Activated CD8-positive, alpha-beta memory T cell treated with anti-CD3 and anti-CD28 coated beads for 1 hour (primary cell): ENCODE measurements at places on chromosomes 4 and X.

GRCh38 chrX:110965409-110966090, 130.4 kb upstream of the PAK3 start:
- DNase-seq = no peak

DNA sequence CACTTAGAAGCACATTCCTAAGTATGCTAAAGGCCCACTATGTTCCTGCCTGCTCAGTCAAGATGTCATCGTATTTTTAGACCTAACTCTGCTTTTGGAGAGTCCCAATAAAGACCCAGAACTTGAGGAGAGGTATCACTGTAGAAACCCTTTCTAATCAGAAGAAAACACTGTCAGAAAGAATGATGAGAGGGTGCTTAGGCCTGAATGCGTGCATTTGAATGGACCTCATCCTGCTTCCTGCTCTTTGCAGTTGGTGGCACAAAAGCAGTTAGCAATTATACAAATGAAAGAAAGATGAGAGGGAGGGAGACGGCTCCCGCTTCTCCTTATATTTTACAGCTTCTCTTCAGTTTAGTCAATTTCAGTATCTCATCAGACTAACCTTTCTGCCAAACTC, 987.2 kb downstream of the CCSER1 start:
- no peak for DNase-seq

DNA sequence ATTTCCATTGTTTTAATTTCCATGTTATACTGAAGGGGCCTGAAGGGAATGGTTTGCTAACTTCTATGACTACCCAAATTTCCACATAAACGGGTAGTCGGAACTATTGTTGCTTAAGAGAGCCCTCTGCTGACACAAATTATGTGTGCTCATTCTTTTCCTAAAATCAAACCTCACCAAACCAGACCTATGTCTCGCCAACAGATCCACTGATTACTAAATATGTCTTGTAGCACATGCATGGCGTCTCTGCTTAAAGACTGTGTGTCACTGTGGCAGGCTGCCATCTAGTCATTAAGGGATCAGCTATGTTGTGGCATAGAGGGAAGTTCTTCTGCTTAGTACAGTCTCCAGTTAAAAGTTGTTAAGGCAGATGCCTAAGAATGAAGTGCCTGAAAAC, 25.1 kb downstream of the PIR start:
- DNase-seq = no peak

DNA sequence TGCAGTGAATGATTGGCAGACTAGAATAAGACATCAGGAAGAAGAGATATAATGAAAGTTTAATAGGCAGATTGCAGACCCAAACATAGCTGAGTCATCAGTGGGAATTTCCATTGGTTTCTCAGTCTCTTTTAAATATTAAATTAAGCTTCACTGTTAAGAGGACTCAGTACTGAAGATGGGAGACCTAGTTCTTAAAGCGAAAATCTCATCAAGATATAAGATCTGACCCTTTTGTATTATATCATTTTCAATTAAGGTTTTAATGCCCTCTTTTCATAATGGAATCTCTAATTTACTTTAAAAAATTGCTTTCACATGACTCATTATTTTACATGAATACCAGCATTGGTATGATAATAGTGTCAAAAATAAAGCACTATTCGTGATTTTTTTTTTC, 168.9 kb upstream of the ATOH1 start:
- DNase-seq = no peak

DNA sequence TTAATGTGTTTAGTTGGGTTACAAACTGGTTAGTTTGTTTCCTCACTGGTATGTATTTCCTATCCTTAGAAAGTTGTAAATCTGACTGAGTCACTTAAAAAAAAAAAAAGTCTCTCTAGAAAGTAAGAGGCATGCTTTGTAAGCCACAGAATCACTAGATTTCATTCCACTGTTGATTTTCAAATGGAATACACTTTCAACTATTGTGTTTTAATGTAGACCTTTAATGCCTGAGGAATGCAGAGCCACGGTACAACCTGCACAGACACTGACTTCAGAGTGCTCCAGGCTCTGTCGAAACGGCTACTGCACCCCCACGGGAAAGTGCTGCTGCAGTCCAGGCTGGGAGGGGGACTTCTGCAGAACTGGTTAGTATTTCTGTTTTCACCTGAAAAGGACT, 88.6 kb downstream of the HHIP start:
- no peak for DNase-seq

DNA sequence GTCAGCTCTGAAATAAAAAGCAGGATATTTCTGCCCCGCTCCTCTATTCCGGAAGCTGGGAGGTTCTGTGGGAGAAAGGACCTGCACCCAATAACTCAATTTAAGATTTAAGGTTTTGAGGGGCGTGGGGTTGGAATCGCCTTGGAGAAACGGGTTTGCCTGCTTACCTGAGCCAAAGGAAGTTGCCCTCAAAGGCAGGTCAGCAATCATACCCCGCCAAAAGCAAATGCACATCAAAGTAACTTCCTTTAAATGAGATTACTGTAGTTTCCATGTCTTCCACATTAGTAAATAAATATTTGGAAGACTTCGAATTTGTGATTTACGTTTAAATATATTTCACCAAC, 978 bp upstream of the HS3ST1 start:
- DNase-seq = no peak

DNA sequence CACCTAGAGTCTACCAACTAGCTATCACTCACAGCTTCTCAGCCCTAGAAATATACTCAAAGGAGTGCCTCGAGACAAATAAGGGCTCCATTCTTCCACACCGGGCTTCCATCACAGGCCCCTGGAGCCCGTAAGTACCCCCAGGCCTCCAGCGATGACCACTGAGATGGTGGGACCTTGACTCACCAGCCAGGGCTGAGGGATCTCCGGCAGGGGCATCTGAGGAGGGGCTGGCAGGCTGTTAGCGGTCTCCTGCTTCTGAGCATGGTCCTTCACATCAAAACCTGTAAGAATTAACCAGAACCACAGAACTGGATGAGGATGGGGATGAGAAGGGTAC, 71.3 kb downstream of the AFAP1 start:
- no peak for DNase-seq

- no peak for DNase-seq
These were observed 831.5 kb downstream of the STIM2 start for GRCh38 chr4:27692158-27692557.

DNA sequence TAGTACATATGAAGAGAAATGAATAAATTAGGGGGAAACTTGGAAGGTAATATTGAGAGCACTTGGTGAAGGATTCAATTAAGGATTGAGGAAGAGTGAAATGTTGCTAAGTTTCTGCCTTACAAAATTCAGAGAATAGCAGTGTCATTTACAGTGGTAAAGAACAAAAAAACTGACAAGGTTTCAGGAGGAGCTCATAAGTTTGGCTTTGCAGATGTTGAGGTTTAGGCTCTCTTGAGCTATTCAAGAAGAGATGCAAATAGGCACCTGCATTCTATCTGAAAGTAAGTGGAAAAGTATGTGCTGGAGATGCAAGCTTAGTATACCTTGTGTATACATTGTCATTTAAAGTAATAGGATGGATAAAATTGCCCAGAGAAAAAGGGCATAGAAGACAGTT, 22.3 kb upstream of the EMCN start:
- no peak for DNase-seq

DNA sequence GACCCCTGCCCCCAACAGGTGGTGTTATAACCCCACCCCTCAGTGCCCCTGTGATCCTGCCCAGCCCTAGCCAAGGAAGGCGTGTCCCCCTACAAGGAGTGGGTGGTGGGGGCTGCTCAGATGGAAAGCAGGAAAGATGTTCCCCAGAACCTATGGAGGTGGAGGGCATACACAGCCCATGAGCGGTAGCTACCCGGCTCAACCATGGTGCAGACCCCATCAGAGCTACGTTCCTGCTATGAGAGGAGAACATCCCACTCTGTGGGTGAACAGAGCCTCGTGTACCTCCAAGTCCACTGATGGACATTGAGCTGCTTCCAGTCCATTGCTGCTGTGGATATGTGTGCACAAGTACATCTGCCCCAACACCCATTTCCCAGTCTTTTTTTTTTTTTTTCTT, 71.1 kb downstream of the SHOX start:
- DNase-seq = no peak

DNA sequence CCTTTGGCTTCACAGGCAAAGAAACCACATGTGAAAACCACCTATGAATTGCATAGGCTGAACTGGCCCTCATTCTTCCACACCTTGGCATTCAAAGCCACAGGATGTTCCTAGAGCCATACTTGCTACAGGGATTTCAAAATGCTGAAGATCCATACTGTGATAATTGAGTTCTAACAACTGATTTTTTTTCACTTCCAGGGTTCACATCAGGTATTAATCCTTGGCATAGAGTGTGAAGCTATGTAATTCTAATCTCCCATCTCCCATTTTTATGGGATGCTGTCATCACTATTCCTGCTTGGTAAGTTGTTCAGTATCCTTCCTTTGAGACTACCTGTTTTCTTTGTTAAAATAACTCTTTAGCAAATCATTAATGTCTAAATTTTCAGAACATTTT, 1569.2 kb upstream of the ADGRL3 start:
- no peak for DNase-seq

GRCh38 chrX:70042399-70043371, 7.1 kb downstream of the AWAT2 start:
- DNase-seq = no peak

- DNase-seq = no peak
These were observed 62.4 kb downstream of the TMEM165 start for GRCh38 chr4:55458164-55458563.

- no peak for DNase-seq
These were observed 65.7 kb upstream of the CAMK2D start for GRCh38 chr4:113827285-113827684.

GRCh38 chrX:122187069-122187713, 996.9 kb upstream of the GRIA3 start:
- DNase-seq = no peak

DNA sequence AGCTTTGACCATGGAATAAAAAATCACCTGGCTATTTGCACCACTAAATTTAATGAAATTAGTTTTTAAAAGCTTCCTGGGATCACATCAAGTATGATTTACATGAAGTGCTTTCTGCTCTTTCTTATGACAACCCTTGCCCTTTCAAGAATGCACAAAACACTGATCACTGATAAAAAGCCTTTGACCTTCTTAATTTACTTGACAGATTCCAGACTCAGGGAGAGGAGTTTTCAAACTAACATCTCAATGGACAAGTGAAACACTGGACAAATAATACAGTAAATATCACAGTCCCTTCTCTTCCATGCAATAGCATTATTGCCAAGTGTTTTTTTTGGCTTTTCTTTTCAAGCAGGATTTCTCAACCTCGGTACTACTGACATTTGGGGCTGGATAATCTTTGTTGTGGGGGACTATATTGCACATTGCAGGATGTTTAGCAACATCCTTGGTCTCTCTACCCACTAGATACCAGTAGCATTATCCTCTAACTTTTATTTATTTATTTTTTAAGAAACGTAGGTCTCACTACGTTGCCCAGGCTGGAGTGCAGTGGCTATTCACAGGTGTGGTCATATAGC, 86.3 kb downstream of the ZNF827 start:
- DNase-seq = no peak

- DNase-seq = no peak
These were observed 13.8 kb downstream of the GALNT7 start for GRCh38 chr4:173182403-173182802.

GRCh38 chrX:37834937-37835336, 12.4 kb downstream of the DYNLT3 start:
- DNase-seq = no peak

- DNase-seq = no peak
These were observed 131.8 kb upstream of the NKX1-1 start for GRCh38 chr4:1538096-1538410.

DNA sequence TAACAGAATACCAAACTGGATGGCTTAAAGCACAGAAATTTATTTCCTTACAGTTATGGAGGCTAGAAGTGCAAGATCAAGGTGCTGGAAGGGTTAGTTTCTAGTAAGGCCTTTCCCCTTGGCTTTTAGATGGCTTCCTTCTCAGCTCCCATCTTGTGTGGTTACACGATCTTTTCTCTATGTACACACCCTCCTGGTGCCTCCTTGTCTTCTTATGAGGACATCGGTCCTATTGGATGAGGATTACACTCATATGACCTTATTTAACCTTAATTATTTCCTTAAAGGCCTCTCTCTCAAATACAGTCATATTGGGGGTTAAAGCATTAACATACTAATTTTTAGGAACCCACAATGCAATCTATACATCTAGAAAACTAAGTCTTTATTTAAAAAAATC, 787.9 kb upstream of the GALNTL6 start:
- no peak for DNase-seq

DNA sequence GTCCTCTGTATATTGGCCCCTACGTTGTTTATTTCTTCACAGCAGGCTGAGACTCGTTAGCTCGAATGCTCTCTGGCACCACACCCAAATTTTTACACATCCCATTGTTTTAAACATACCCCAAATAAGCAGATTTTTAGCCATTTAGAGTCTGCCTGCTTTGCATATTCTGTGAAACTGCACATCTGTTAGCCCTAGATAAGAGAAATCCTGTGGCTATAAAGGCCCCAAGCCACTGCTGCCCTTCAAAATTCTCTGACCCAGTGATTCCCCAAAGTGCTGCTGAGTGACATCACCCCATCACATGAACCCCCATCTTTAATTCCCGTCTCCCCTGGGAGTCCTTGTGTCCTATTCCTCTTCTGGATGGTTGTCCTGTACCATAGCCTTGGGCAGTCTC, 20.8 kb downstream of the TEX13C start:
- no peak for DNase-seq

DNA sequence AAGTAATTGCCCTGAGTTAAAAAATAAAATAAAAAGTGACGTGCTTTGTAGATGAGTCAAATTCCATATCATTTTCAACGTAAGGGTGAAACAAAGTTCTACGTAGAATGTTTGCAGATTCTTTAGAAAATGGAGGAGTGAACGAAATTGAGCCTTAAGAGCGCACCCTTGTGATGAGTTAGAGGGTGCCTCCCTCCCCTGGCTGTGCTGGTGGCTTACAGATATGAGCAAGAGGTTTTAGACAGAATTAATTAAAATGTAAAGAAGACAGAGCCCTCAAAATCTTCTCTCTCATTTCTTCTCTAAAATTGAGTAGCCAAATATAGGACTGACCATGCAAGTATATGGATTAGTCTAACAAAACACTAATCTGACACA, 30.2 kb upstream of the LGI2 start:
- DNase-seq = no peak

DNA sequence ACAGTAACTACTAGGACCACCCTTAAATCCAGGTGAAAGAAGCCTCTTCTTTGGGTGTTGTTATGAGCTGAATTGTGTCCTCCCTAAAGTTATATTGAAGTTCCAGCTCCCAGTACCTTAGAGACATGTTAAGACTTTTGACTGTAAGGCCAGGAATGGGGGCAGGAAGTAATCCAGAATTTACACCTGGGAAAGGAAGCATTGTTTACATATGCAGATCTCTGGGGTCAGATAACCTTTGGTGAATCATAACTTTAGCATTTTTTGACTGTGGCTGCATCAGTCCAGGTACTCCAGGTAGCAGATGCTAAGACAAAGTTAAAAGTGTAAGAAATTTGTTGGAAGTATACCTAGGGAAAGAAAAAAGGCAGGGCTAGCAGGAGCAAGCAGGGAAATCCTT, 104.9 kb upstream of the CENPE start:
- DNase-seq = no peak

DNA sequence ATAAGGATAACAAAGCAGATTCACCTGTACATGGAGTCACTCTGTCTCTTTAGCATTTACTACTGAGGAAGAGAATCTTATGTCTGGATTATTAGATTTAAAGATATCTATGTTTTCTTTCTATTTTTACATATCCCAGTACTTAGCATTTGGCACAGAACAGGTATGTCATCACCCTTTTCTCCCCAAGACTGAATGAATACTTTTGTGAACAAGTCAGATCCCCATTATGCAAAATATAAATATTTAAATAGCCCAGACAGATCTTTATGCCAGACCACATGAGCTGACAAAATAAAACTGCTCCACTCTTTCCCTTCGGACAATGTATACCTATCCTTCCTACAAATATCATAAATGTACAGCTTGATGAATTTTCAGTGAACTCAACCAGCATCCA, 94.5 kb downstream of the CASK start:
- no peak for DNase-seq
